IgD-negative memory B cell (primary cell): ENCODE measurements at places on chromosomes 2 and 18. TPM values are rescaled to one million over a fixed set of nuclear protein-coding genes. Genes with fewer than 3 reads are reported as not detected.

The B3GNT7 gene
- polyA plus RNA-seq, result 3.3 TPM

The MTCL1 gene
- polyA plus RNA-seq, result 0.28 TPM

The TTN gene
- polyA plus RNA-seq, result 9.4 TPM

The TEKT4 gene
- not detected for polyA plus RNA-seq

The SCYGR4 gene
- polyA plus RNA-seq, result not detected

The GKN1 gene
- polyA plus RNA-seq, result not detected

The STPG4 gene
- polyA plus RNA-seq, result not detected

The RPL37A gene
- polyA plus RNA-seq, result 4,003 TPM

The NCKAP5 gene
- not detected for polyA plus RNA-seq

The TUBA3E gene
- not detected for polyA plus RNA-seq

The BMP10 gene
- polyA plus RNA-seq, result not detected

The LRP2 gene
- not detected for polyA plus RNA-seq

The FAM237A gene
- not detected for polyA plus RNA-seq

The RNF152 gene
- polyA plus RNA-seq, result not detected

The ANKRD30B gene
- polyA plus RNA-seq, result not detected

The CPO gene
- not detected for polyA plus RNA-seq

The NEU2 gene
- not detected for polyA plus RNA-seq

The C2orf72 gene
- polyA plus RNA-seq, result not detected

The PDCD1 gene
- polyA plus RNA-seq, result 0.19 TPM

The KIAA1328 gene
- polyA plus RNA-seq, result 12.6 TPM

The EMILIN1 gene
- 0.61 TPM for polyA plus RNA-seq

The NEB gene
- polyA plus RNA-seq, result 1.4 TPM

The ALPI gene
- polyA plus RNA-seq, result not detected

The ACVR1C gene
- 0.23 TPM for polyA plus RNA-seq

The RAB3GAP1 gene
- 17.9 TPM for polyA plus RNA-seq

The SLC16A14 gene
- polyA plus RNA-seq, result 0.49 TPM

The HS1BP3 gene
- polyA plus RNA-seq, result 27.3 TPM

The C18orf63 gene
- polyA plus RNA-seq, result not detected

The PROKR1 gene
- polyA plus RNA-seq, result not detected

The MPP4 gene
- polyA plus RNA-seq, result not detected

The ST8SIA5 gene
- not detected for polyA plus RNA-seq

The UGT1A9 gene
- polyA plus RNA-seq, result not detected

The CENPO gene
- polyA plus RNA-seq, result 2.6 TPM

The DYSF gene
- 0.34 TPM for polyA plus RNA-seq

The POTEC gene
- polyA plus RNA-seq, result not detected

The PRKAG3 gene
- polyA plus RNA-seq, result not detected

The MAP3K19 gene
- not detected for polyA plus RNA-seq

The IMMT gene
- polyA plus RNA-seq, result 53.7 TPM

The CYRIA gene
- polyA plus RNA-seq, result 31.0 TPM

The DOK6 gene
- polyA plus RNA-seq, result not detected

The GCFC2 gene
- 26.9 TPM for polyA plus RNA-seq

The CYP26B1 gene
- polyA plus RNA-seq, result not detected
